Keratinocyte (primary cell): ENCODE measurements at places on chromosomes 6 and 20.

- H3K4me1 ChIP-seq: peaks cover 26% of the 10 kb centered on the region
- H3K36me3 ChIP-seq: no peaks in the 10 kb centered on the region
- no peaks in the 10 kb centered on the region for H3K27me3 ChIP-seq
- H3K27ac ChIP-seq: no peak overlapping the region
- no peak overlapping the region for H3K4me3 ChIP-seq
Measured at GRCh38 chr6:154406301-154406700, 49.7 kb upstream of the IPCEF1 start.

DNA sequence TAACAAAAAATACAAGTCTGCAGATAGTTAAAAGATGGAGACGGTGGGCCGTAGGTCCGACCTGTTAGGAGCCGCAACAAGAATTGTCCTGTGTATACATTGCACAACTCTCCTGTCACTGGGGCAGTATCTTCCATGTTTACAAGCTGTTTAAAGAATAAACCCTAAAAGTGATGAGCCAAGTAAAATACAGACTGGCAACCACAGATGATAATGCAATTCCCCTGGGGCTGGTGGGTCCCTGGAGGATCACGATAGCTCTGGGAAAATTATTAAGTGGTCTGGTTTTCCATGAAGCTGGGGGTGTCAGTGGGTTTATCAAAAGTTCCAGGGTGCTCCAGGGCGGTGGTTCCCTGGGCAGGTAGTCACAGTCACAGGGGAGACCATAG lies 8.1 kb upstream of the FAM50B start:
- DNase-seq: no peak
- H3K27ac ChIP-seq: peak overlapping the region; percentile 23
- H3K27me3 ChIP-seq: no peaks in the 10 kb centered on the region
- H3K36me3 ChIP-seq: no peaks in the 10 kb centered on the region

DNA sequence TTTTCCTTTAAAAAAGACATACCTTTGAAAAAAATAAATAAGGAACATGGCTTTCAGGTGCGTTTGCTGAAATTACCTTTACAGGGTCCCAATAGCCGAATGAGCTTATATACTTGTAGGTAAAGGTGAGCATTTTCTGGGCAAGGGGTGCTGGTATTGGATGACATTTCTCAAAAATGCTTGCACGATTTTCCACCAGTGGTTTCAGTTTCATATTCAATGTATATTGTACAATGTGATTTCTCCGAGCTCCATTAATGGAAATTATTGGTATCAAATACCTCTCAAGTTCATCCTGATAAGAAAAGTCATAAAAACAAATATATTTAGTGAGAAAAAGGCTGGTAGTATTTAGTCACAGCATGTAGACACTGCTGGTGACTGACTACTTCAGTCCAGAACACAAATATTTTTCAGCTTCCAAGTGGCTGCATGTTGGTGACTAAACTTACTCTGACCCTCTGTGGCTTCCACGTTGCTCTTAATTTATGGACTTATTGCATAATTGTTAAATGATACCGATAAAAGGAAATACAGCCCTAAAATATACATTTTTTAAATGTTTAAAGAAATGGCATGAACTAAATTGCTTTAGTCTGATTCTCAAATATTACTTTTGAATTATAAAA lies 32.9 kb upstream of the ZBTB24 start:
- H3K4me1 ChIP-seq: no peaks in the 10 kb centered on the region
- no peaks in the 10 kb centered on the region for H3K36me3 ChIP-seq

GRCh38 chr6:155212106-155212505 lies 51.7 kb upstream of the CLDN20 start:
- H3K4me1 ChIP-seq: peaks cover 25% of the 10 kb centered on the region
- no peaks in the 10 kb centered on the region for H3K36me3 ChIP-seq
- H3K4me3 ChIP-seq: no peak overlapping the region
- no peak for DNase-seq

- DNase-seq: no peak
- no peaks in the 10 kb centered on the region for H3K27me3 ChIP-seq
- no peak overlapping the region for H3K4me3 ChIP-seq
Measured at GRCh38 chr6:45548657-45549515, 171.2 kb upstream of the SUPT3H start.

GRCh38 chr20:53929399-53929798 lies 141.0 kb downstream of the BCAS1 start:
- no peaks in the 10 kb centered on the region for H3K36me3 ChIP-seq
- no peak overlapping the region for H3K27ac ChIP-seq
- DNase-seq: no peak
- no peaks in the 10 kb centered on the region for H3K27me3 ChIP-seq
- no peak overlapping the region for H3K4me3 ChIP-seq

DNA sequence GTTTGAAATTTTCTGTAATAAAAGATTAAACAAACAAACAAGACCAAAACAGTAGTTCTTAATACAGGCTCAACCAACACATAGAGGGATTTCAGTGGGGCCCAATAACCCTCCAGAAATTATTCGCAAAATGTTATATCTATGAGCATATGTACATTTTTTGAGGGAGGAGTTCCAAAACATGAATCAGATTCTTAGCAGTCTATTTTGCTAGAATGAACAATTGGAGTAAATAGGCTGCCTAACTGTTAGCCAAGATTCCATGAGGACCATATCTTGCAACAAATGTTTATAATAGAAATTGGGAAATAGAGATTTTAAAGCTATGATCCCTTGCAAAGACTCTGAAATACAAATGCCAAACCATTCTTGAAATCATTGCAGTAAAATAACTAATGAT lies 186.3 kb downstream of the AKAP7 start:
- H3K27me3 ChIP-seq: no peaks in the 10 kb centered on the region
- no peak overlapping the region for H3K4me3 ChIP-seq
- no peak overlapping the region for H3K27ac ChIP-seq
- no peak for DNase-seq

DNA sequence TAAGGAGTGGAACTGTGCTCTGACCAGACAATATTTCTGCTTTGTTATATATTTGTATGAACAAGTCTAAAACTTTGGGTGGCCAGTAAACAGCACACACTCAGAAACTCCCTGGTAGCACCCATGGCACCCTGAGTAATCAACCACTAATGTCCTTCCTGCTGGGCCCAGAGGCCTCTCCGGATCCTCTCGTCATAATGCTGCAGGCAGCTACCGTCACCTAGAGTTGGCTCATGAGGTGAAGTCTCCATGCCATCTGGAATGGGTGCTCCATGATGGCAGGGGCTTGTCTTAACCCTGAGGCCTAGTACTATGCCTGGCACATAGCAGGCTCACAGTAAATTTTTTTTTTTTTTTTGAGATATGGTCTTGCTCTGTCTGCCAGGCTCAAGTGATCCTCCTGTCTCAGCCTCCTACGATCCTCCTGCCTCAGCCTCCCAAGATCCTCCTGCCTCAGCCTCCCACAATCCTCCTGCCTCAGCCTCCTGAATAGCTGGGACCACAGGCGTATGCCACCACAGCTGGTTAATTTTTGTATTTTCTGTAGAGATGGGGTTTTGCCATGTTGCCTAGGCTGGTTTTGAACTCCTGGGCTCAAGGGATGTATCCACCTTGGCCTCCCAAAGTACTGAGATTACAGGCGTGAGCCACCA lies 3.0 kb upstream of the SDCBP2 start:
- H3K36me3 ChIP-seq: peaks cover 10% of the 10 kb centered on the region
- peaks cover 72% of the 10 kb centered on the region for H3K4me1 ChIP-seq
- no peak for DNase-seq

DNA sequence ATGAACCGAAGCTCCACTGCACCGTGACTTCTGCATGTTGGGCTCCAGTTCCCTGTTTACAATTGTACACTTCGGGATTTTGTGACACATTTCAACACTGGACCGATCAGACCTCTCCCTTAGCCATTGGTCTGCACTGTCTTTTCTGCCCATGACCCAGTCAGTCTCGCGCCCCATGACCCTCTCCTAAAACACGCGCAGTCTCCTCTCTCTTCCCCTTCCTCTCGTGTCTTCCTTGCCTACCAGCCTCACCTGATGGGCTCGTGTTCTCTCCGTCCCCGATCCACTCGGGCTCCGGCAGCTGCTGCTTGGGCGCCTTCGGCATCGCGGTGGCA lies 535 bp upstream of the ABCF1 start:
- no peaks in the 10 kb centered on the region for H3K27me3 ChIP-seq
- H3K27ac ChIP-seq: peak overlapping the region; percentile 97
- peaks cover 10% of the 10 kb centered on the region for H3K36me3 ChIP-seq
- H3K4me3 ChIP-seq: peak overlapping the region; percentile 62

DNA sequence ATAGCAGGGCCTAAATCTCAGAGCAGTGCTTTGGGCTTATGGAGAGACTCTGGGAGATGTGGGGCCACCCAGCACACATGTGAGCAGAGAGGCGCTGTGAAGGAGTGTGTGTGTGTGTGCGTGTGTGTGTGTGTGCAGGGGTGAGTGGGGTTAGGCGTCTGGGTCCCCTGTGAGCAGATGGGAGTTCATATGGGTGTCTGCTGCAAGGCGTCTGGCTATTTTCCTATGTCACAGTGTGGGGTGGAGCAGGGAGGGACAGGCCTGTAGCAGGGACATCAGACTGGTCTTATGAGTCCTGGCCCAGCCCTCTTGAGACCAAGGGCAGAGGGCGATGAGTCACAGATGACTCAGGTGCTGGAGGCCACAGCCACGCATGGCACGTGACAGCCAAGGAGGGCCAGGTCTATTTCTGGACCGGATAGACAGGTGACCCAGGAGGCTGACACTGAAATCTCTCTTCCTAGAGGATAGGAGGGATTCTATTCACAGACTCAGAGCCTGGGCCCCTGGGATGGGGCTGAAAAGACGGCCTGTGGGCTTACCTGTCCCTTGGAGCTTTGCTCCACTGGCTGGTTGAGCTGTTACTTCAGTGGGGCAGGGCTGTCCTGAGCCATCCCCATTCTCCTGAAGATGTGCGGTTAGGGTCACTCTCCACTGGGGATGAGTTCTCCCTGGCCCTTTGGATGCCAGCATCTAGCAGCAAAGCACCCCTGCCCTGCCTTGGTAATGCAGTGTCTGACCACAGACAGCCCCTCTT lies 28.9 kb downstream of the VEGFA start:
- H3K4me1 ChIP-seq: peaks cover 10% of the 10 kb centered on the region
- H3K27ac ChIP-seq: no peak overlapping the region
- peaks cover 6% of the 10 kb centered on the region for H3K27me3 ChIP-seq
- DNase-seq: no peak
- H3K36me3 ChIP-seq: no peaks in the 10 kb centered on the region
- H3K4me3 ChIP-seq: no peak overlapping the region

DNA sequence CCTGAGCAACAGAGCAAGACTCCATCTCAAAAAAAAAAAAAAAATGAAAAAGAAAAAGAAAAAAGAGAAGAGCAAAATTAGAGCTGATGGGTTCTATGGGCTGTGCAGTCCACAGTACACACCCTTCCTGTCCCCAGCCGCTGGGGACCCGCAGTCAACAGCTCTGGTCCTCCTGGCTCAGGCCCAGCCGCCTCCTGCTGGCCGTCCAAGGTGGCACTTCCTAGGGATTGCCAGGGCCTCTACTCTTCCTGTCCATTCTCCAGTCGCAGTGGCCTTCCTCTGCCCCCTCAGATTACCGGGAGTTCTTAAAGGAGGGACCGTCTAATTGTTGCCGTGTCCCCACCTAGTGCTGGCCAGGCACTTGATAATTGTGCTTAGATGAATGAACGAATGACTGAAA lies 41.7 kb downstream of the TMEM242 start:
- no peak overlapping the region for H3K27ac ChIP-seq
- H3K36me3 ChIP-seq: no peaks in the 10 kb centered on the region
- no peak for DNase-seq

GRCh38 chr20:32037929-32038328 lies 14.1 kb upstream of the HCK start:
- H3K27ac ChIP-seq: no peak overlapping the region
- H3K36me3 ChIP-seq: no peaks in the 10 kb centered on the region
- no peak for DNase-seq
- H3K27me3 ChIP-seq: peaks cover 26% of the 10 kb centered on the region
- H3K4me1 ChIP-seq: peaks cover 3% of the 10 kb centered on the region

GRCh38 chr20:25296094-25297093 lies 48.5 kb downstream of the PYGB start:
- H3K4me1 ChIP-seq: peaks cover 43% of the 10 kb centered on the region
- DNase-seq: no peak
- H3K4me3 ChIP-seq: no peak overlapping the region
- H3K27ac ChIP-seq: no peak overlapping the region

GRCh38 chr6:167678102-167679101 lies 148.3 kb upstream of the AFDN start:
- no peak overlapping the region for H3K4me3 ChIP-seq
- H3K36me3 ChIP-seq: no peaks in the 10 kb centered on the region
- no peaks in the 10 kb centered on the region for H3K4me1 ChIP-seq
- peaks cover 36% of the 10 kb centered on the region for H3K27me3 ChIP-seq
- DNase-seq: no peak

DNA sequence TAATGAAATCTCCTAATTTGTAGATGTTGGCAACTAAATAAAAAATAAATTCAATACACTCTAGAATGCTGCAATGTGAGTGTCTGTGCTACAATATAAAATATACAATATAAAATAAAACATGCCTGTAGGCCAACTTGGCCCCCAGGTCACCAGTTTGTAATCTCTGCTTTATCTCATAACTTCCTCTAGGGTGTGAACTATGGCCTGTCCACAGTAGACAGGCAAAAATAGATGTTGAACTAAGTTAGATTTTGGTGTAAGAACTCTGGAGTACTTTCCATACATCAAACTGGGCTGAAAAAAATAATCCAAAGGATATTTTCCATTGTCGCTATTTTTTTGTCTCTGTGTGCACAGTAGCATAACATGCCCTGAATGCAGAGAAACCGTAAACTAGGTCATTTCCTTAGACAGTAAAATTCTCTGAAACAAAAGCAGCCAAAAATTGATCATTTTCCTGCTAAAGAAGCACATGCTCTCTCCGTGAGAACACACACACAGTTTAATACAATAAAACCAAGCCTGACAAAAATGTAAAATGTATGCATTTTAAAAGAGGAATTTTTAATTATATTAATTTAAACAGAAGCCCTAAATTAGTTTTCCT lies 98.5 kb upstream of the ZFP64 start:
- no peak for DNase-seq
- no peaks in the 10 kb centered on the region for H3K4me1 ChIP-seq
- H3K27ac ChIP-seq: no peak overlapping the region
- H3K27me3 ChIP-seq: no peaks in the 10 kb centered on the region
- no peaks in the 10 kb centered on the region for H3K36me3 ChIP-seq

GRCh38 chr20:31710423-31711108 lies 12.1 kb downstream of the BCL2L1 start:
- peak; percentile 83 for DNase-seq
- H3K4me1 ChIP-seq: peaks cover 80% of the 10 kb centered on the region
- no peak overlapping the region for H3K4me3 ChIP-seq
- H3K27ac ChIP-seq: peak overlapping the region; percentile 99
- peaks cover 68% of the 10 kb centered on the region for H3K36me3 ChIP-seq

GRCh38 chr6:71414486-71414885 lies 125.9 kb downstream of the OGFRL1 start:
- DNase-seq: no peak
- H3K4me3 ChIP-seq: peak overlapping the region; percentile 25
- H3K4me1 ChIP-seq: peaks cover 38% of the 10 kb centered on the region
- no peaks in the 10 kb centered on the region for H3K27me3 ChIP-seq
- H3K27ac ChIP-seq: no peak overlapping the region
- H3K36me3 ChIP-seq: peaks cover 18% of the 10 kb centered on the region

DNA sequence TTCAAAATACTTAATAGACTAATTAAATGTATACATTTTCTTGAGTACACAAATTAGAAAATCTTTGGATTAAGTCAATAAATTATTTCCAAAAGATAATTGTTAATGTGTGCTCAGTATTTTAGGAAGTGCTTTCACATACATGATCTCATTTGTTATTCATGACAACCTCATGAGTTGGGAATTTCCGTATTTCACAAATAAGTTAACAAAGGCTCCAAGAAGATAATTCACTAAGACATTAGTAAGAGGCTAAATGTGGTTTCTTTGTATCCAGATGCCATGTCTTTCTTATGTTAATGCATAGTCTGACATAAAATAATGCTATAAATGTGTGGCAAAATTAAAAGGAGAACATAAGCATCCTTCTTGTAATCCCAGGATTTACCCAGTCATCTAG lies 79.5 kb upstream of the TCF21 start:
- no peak overlapping the region for H3K4me3 ChIP-seq
- DNase-seq: no peak
- no peak overlapping the region for H3K27ac ChIP-seq
- H3K36me3 ChIP-seq: no peaks in the 10 kb centered on the region
